ENCODE measurements at places on chromosomes 11 and 22. TPM values are rescaled to one million over a fixed set of nuclear protein-coding genes. Genes with fewer than 3 reads are reported as not detected.

Gene ELMOD1
- 9.3 TPM for total RNA-seq

Gene SLN
- 84.1 TPM for total RNA-seq

Gene NRXN2
- 40.8 TPM for total RNA-seq

Gene MUC5AC
- total RNA-seq, result not detected

- no peak for DNase-seq
Observed at GRCh38 chr11:44351006-44351660, 41.2 kb upstream of the ALX4 start.

GRCh38 chr22:17980638-17981051 lies 43.7 kb downstream of the MICAL3 start:
- DNase-seq, result peak; percentile 83

DNA sequence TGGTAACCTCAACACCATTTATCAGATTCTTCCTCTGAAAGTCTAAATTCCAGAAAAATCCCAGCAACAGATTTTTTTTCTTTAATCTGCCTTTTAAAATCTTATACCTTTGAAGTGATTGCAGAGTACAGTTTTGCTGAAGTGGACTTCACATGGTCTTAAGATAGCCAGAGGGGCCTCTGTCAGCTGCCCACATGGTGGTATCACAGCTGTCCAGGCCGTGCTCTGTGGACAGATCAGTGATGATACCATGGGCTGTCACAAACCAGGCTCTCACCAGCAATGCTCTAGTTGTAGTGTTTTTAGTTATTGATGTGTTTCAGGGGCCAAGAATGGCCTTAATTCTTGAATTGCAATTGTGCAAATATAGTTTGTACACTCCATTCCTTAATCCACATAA lies 44.0 kb downstream of the PARVA start:
- DNase-seq, result peak; percentile 89

DNA sequence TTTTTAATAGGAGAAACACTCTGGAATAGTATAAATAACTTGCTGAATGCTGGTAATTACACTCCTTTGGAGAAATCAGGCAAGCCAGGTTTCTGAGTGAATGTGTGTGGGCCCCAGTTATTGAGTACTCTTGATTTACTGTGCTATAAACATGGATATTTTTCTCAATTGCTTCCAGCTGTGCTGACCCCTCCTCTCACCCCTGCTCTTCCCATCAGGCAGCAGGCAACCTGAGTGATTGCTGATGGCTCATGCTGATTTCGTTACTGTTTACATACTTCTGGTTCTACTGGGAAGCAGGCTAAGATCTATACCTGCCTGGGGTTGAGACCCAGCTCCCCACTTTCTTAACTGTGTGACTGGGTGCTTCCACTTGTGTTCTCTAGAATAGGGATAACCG lies 68.5 kb downstream of the DHCR7 start:
- no peak for DNase-seq

- no peak for DNase-seq
Observed at GRCh38 chr22:29871684-29872083, 11.3 kb upstream of the MTMR3 start.

DNA sequence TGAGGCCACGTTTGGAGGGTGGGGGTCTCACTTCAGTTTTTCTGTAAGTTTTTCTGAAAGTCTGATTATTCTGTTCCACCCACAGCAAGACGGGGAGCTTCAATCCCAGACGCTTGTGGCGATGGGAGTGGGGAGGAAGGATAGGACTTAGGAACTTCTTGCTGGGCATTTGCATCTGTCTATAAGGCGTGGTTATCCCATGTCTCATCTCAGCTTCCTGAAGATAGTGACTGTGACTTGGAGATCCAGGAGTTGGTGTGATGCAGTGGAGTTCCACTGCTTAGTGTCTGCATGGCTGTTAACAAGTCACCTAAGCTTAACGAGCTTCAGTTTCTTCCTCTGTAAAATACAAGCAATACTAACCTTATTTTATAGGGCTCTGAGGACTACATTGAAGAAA lies 58.9 kb upstream of the BARX2 start:
- no peak for DNase-seq

DNA sequence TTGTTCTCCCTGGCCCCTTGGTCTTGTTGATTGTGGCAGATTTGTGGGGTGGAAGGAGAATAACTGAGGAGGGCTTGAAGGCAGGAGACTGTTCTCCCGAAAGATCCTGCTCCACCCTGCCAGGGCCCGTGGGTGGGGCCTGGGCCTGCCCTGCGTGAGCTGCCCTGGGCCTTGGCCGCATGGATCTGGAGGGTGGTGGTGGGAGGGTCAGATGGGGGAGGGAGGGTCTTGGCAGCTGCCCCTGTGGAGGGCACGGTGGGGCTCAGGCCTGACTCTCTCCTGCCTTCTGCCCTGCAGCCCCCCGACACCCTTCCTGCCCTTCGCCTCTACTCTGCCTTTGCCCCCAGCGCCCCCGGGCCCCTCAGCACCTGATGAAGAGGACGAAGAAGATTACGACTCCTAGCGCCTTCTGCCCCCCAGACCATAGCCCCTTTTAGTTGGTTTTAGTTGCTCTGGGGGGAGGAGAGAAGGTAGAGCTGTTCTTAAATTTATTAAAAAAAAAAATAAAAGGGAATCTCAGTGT lies 1.9 kb downstream of the DRAP1 start:
- no peak for DNase-seq

All from myocyte (in vitro differentiated cells).